Kidney (tissue), 22 donors: ENCODE measurements at places on chromosomes 3 and 15. TPM values are rescaled to one million over a fixed set of nuclear protein-coding genes. Genes with fewer than 3 reads are reported as not detected.
A peak's percentile ranks its signal among the peaks of the same experiment; 100 is the strongest.

GRCh38 chr15:43103907-43104306, 1.9 kb downstream of the UBR1 start:
- no peak for DNase-seq

DNA sequence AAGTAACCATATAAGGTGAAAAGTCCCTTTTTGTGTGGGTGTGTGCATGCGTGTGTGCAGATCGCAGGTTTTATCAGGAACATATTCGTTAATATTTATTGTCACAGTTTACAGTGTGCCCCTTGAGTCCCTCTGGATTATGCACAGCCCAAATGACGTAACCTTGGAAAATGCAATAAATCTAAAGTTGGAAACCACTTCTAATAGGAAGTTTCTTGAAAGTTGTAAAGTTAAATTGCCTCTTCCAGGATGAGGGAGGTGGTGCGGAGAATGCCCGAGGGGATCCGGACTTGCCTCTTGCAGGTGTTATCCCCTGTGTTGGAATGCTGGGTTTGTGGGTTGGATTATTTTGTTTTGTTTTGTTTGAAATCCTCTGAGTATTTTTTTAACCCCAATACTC, 143.3 kb downstream of the CMSS1 start:
- DNase-seq = peak; percentile 79

GRCh38 chr3:189204167-189204866, 32.5 kb downstream of the TPRG1 start:
- DNase-seq = no peak

GRCh38 chr15:34365091-34365825, 1.7 kb downstream of the LPCAT4 start:
- no peak for DNase-seq

DNA sequence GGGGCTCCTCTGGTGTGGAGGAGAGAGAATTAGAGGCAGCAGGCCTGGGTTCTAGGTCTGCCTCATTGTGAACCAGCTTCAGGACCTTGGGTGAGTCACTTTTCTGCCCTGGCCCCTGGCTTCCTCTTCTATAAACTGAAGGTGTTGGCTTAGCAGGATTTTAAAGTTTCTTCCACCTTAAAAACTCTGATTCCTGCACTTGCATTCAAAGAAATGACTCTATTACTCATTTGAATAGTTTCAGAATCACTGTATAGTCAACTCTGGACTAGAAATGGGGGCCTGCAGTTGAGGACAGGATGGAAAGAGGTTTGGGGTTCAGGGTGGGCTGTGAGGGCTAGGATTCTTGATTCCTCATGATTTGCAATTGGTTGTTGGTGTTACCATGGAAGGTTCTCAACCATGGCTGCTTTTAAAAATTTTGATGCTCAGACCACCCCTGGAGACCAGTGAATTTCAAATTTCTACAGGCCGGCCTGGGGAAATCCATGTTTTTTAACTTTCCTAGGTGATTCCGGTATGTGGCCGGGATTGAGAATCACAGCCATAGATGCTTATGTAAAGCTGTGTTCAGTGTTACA, 19.9 kb downstream of the SMAD3 start:
- no peak for DNase-seq

DNA sequence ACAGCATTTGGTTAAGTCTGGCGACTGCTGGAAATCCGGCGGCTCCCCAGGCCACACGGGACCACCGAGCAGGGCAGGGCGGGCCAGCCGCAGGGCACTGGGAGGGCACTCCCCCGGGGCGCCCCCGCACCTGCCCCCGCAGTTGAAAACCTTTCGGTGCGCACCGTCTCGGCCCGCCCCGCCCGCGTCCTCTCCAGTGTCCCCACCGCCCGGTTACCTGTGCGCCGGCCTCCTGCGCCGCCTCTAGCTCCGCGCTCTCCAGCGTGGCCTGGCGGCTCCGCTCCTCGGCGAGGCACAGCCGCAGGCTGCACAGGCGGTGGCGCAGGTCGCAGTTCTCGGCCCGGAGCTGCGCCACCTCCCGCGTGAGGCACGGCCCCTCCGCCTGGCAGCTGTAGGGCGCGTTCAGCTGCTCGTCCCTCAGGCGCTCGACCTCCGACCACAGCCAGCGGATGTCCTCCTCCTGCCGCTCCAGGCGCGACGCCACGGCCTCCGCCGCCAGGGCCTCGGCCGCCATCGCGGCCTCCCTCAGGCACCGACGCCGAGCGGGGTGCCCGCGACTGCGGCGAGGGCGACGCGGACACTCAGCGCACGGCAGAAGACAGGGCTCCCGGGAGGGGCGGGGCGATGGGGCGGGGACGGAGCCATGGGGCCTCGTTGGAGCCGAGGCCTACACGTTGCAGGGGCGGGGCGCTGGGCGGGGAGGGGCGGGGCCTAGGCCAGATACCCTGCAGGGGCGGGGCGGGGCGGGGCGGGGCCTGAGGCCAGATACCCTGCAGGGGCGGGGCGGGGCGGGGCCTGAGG, at the start of gene TARS3:
TARS3 (minus strand) TSS at position 600 of the 801 bp plus-strand sequence; CDS start at position 514, 86 bp downstream.
- peak; percentile 97 for DNase-seq

DNA sequence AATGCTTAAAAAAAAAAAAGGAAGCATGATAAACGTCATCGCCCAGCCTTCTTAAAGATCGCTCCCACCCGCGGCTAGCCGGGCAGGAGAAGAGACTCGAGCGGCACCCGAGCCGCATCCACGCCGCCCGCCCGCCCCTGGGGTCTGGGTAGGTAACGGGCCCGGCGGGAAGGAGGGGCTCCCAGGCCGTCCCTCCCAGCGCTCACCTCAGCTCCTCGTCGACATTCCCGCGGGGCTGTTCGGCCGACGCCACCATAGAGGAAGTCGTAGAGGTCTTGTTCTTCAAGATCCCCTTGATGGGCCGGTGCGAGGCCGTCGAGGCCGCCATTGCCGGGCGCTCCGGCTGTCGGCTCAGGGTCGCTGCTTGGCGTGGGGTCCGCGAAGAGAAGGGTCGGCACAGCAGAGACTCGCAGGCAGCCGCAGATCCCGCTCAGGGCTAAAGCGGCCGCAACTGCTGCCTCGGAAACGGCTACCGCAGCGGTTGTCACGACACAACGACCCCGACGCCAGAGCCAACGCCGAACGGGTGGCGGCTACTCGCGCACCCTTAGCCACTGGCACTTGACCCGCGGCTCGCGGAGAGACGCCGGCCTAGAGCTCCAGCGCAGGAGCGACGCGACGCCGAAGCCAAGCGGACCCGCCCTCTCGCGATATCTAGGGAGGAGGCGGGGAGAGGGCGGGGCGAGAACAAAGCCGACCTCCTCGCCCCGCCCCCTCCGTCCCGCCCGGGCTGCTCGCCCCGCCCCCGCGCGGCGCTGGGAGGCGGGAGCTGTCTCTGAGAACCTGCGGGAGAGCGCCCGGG, at the start of gene PPP1R2:
PPP1R2 (minus strand) TSS at position 628 of the 802 bp plus-strand sequence; CDS start at position 328, 300 bp downstream.
- DNase-seq = peak; percentile 97

DNA sequence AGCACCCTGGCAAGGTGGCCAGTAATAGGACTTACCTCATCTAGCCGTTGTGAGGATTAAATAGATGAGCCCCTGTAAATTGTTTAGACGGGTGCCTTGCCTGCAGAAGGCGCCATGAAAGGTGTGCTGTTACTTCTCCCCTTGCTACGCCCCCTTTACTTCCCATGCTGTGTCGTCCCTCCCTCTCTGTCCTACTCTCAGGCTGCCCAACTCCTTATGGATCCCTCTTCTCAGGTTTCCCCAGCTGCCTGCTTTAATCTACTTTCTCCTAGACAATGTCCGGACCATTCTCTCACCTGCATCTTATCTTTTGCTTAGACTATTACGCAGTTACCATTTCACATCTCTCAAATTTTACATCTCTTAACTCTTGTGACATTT, 1.7 kb upstream of the FBXW12 start:
- no peak for DNase-seq

DNA sequence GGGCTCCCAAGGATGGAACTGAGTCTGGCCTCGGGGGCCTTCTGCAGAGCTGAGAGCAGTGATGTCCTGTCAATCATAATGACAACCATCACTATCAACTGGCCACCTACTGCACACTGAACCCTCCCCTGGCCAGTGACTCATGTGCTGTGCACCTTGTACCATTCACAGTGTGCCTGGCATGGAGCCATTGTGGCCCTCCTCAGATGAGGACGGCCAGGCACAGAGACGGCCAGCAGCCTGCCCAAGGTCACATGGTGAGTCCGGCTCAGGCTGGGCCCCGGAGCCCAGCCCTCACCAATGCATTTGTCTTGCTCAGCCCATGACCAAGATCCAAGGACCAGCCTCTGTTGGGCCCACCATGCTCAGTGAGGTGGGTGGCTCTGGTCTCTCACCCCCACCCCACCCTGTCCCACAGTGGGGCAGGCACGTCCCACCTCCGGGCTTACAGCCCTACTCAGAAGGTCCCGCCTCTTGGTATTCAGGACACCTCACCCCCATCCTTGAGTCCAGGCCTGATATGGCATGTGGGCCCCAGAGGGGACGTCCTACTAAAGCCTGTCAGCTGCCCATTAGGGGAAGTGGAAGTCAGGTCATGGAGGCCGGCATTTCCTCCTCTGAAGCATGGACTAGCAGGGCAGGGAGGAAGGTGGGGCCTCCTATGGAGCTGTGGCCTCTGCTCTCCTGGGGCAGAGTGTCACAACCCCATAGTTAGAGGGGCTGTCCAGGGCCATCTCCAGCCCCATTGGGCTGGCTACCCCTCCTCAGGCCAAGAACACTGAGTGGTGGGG, 35.9 kb upstream of the TMEM115 start:
- no peak for DNase-seq

DNA sequence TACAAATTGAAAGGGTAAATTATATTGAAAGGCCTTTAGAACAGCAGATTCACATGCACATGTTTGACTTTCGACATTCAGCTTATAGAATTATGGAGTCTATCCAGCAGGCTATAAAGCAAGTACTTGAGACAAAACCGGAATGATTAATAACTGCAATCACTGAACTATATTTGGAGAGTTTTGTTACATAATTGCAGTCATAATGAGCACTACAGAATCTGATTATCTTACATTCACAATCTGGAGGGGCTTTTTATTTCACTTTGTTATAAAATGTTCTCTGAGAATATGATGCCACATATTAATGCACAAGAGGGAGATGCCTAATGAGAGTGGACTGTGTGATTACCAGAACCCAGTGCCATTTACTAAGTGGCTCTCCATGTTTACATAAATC, 64.3 kb downstream of the NSUN3 start:
- DNase-seq = no peak

DNA sequence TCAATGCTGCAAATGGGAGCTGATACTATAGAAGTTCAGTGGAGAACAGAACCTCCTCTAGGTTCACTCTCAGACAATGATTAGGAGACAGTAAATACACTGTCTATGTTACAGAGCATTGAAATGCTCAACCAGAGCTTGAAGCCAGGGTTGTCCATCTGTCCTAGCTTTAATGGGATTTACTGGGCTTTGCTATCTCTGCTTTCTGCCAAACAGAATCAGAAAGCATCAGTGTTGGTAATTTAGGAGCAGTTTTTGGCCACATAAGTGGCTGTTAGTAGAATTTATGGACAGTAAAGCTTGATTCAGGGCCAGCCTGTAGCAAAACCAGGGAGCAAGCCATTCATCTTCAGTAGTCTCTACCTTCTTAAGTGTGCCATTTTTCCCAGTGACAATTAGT, 396.3 kb downstream of the LSAMP start:
- DNase-seq = no peak

DNA sequence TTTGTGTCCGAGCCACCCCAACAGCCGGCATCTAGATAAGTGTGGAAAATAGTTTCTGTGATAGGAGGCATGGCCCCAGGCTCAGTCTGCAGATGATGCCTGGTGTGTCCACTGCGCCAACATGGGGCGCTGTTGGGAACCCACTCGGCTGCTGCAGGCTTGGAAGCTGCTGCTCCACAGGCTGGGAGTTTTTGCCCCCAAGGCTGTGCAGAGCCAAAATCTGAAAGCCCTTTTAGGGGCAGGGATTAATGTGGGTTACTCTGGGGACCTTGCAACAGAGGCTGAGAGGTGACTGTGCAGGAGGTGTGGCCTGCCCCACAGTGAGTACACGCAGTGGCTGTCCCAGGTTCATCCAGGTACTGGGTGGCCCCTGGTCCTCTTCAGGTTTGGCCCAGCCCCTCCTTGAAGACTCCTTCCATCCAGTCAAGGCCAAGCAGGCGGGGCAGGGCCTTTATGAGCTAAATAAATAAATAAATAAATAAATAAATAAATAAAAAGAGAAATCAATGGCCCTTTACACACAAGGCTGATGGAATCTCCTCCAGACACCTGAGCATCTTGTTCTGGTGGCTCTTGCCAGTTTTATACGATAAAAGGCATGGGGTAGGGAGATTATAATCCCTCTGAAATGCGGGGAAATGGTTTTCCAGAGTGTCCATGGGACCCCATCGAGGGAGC, 73.8 kb downstream of the AAGAB start:
- no peak for DNase-seq

- DNase-seq = no peak
Measured at GRCh38 chr3:165390166-165390565, 194.0 kb upstream of the SLITRK3 start.

GRCh38 chr3:118226206-118226605, 808.4 kb downstream of the IGSF11 start:
- DNase-seq = no peak

DNA sequence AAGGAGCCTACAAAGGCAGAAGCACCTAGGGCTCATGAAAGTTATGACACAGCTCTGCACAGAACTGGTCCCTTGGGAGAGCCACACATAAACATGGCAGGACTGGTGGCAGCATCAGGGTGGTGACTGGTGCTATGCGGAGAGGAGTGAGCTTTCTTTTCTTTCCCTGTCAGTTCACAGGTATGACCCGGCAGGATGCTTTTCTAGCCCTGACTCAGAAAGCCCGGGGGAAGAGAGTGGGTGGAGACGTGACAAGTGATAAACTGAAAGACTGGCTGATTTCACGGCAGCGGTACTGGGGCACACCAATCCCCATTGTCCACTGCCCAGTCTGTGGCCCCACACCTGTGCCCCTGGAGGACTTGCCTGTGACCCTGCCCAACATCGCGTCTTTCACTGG, 103.0 kb downstream of the LARS2 start:
- no peak for DNase-seq

RRP9 gene
- 18.6 TPM for total RNA-seq

FAM43A gene
- 11.4 TPM for total RNA-seq

LRRN1 gene
- 1.4 TPM for total RNA-seq
